ENCODE measurements at places on chromosomes 6 and 20.

- no peak for DNase-seq
Observed at GRCh38 chr6:3624250-3625136, 127.0 kb downstream of the PXDC1 start.

- DNase-seq = no peak
Observed at GRCh38 chr6:74993136-74993535, 212.7 kb downstream of the COL12A1 start.

DNA sequence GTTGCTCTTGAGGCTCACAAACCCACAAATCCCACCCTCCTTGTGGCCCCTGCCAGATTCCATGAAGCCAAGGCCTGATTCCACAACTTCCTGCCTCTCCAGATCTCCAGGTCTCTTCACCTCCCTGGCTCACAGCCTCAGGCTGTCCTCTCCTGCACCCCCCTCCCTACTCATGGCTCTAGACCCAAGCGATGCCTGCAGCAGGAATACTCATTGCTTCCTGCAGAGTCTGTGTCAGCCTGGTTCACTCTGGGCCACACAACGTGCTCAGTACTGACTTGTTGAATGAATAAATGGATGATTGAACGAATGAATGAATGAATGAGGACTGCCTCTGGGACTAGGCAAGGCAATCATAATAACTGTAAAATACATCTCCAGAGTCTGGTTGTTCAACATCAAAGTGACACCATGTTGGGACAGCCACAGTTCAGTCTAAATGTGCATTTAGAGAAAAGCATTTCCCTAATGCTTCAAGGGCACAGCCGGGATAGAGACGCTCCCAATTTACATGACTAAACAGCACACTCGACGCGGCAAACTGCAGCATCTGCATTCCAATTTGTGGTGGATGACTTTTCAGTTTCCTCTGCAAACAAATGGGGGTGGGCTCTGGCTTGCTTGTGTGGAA lies 139.9 kb downstream of the GRM4 start:
- no peak for DNase-seq

- DNase-seq = no peak
Observed at GRCh38 chr6:38804358-38804757, 89.2 kb downstream of the DNAH8 start.

DNA sequence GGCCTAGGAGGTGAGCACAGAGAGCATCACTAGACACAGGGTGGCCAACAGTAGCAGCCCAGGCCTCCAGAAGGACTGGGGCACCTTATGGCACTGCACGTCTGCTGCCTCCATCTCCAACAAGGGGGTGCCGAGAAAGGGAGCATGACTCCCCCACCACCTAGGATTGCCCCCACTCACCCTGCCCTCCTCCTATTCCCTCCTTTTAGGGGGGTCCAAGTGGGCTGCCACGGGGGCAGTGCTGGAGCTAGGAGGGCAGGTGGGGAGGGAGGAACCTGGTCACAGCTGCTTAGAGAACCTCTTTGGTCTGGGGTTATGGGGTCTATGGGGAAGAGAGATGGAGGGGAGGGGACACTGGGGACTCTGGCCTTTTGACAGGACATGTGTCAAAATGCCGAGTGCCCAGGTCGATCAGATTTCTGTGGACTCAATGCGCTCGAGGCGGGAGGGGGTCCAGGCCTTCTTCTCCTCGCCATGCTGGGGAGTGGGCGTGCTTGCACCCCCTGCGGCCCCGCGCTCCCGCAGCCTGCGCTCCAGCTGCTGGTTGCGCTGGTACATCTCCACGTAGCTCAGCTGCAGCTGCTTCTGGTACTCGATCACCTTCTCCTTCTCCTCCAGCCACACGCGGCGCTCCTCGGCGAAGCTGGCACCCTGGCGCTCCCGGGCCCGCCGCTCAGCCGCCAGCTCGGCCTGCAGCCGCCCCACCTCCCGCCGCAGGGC lies 4.5 kb upstream of the FASTKD5 start:
- no peak for DNase-seq

- DNase-seq = no peak
Observed at GRCh38 chr6:140597181-140597580, 1222.7 kb upstream of the CITED2 start.

GRCh38 chr6:139895205-139895793 lies 520.9 kb upstream of the CITED2 start:
- DNase-seq = no peak

DNA sequence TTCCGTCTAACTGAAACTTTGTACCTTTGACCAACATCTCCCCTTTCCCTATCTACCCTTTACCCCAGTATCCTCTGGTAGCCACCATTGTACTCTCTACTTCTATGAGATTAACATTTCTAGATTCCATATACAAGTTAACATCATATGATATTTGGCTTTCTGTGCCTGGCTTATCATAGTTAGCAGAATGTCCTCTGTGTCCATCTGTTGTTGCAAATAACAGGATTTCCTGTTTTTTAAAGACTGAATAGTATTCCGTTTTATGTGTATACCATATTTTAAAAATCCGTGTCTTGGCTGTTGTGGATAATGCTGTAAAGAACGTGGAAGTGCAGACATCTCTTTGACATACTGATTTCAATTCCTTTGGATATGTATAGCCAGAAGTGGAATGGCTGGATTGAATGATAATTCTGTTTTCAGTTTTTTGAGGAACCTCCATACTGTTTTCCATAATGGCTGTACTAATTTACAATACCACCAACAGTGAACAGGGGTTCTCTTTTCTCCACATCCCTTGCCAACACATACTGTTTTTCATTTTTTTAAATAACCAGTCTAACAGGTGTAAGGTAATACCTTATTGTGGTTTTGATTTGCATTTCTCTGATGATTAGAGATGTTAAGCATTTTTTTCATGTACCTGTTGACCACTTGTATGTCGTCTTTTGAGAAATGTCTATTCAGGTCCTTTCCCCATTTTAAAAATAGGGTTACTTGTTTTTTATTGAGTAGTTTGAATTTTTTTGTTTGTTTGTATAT lies 53.8 kb downstream of the CDC5L start:
- no peak for DNase-seq
